T-helper 17 cell (primary cell): ENCODE measurements at places on chromosomes 13 and 19.
A peak's percentile ranks its signal among the peaks of the same experiment; 100 is the strongest.

DNA sequence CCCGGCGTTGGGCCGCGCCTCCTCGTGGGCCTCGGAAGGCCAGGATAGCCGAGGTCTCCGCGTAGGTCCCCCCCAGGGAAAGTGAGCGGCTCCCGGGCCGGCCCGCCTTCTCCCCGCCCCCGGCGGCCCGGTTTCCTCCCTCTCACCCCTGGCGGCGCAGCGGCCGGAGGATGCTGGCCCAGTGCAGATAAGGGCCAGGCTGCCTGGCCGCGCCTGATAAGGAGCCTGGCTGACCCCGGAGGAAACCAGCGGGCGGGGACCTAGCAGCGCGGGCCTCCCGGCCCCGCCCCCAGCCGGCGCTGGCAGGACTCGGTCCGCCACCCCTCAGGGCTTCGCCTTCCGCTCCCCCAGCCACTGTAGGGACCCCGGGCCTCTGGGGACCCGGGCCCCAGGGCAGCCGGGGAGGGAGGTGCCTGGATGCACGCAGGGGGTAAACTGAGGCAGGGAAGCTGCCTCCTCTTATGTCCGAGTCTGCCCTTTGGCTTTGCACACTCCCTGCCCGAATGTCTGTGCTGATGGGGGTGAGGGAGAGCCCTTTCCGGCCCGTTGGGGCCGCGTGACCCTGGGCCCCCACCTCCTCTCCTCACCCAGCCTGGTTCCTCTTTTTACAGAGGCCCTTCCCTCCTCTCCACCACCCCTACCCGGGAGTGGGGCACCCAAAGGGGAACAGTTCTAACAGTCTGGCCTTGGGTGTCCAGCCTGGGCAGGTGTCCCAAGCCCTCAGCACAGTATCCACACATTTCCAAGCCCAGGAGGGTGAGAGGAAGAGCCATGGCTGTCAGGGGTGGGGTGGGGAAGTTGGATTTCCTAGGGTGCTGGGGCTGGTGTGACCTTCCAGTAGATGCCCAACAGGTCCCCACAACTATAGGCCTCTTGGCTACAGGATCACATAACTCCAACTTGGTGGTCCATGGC, at the start of gene LYL1:
Gene LYL1, minus strand, starts transcription at position 193 of the 915 bp plus-strand sequence. CDS start 1,687 bp downstream, outside the sequence.
- peak within 1 kb of the TSS; percentile 78 for H3K27ac ChIP-seq
- H3K4me3 ChIP-seq = peak within 1 kb of the TSS; percentile 86
- peak; percentile 36 for DNase-seq

DNA sequence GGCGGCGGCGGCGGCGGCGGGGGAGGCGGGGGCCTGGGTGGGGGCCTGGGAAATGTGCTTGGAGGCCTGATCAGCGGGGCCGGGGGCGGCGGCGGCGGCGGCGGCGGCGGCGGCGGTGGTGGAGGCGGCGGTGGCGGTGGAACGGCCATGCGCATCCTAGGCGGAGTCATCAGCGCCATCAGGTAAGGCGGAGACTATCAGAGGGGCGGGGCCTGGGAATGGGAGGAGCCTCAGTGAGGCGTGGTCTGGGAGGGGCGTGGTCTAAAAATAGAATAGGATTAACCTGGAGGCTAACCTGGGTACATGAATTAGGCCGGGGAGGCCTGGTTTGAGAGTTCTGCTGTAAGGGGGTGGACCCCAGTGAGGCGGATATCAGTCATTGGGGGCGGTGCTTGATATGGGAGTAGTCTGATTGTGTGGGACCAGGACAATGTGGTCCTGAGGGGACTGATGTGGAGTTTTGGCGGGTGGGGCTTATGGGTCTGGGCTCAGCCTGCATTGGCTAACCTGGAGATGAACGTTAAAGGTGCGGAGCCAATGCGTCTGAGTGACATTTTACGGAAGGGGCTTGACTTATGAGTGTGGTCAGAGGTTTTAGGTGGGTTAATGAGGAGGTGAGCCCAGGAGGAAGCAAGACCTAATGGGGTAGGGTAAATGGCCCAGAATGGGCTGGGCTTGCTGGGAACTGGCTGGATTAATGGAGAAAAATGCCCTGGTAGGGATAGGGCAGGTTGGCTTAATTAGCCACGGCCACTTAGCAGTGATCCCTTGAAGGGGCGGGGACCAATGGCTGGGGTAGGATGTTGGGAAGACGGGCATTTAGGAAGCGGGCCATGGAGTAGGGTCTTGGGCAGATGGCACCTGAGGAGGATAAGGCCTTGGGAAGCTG, 1.4 kb downstream of the CAPNS1 start:
- H3K4me1 ChIP-seq = peaks cover 22% of the 10 kb centered on the region
- H3K4me3 ChIP-seq = peak overlapping the region; percentile 95
- peak; percentile 88 for DNase-seq
- H3K27ac ChIP-seq = peak overlapping the region; percentile 95

DNA sequence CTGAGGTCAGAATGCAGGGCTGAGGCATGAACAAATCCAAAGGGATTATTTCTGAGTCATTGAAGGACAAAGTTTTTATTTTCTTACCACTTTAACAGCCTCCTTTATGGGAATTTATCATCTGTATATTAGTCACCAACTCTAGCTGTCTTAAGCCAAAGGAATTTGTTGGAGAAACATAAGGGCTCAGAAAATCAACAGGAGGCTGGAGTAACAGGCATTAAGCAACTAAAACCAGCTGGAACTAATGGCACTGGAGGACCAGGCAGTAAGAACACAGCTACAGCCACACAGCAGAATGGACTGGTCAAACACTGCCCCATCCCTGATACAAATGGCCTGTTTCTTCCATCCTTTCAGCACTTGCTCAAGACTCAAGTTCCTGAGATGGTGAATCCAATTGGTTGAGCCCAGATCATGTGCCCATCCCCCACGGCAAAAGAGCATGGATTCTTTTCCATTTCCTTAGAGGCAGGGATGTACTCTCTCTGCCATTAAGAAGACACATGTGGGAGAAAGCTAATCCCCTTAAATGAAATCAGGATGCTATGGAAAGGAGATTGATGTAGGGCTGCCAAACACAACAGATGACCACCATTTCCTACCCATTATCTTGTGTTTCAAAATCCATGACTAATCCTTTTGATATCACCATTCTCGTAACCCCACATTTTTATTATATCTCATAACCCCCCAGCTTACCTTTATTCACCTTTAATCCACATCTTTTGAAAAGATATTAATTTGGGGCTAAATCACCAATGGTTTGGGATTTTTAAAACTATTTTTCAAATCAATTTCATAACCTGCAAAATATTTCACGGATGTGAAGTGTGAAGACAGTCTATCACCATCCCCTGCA, 157.0 kb upstream of the FNDC3A start:
- DNase-seq = no peak
- no peak overlapping the region for H3K4me3 ChIP-seq
- peaks cover under 1% of the 10 kb centered on the region for H3K27me3 ChIP-seq
- H3K4me1 ChIP-seq = peaks cover 16% of the 10 kb centered on the region
- H3K36me3 ChIP-seq = no peaks in the 10 kb centered on the region

DNA sequence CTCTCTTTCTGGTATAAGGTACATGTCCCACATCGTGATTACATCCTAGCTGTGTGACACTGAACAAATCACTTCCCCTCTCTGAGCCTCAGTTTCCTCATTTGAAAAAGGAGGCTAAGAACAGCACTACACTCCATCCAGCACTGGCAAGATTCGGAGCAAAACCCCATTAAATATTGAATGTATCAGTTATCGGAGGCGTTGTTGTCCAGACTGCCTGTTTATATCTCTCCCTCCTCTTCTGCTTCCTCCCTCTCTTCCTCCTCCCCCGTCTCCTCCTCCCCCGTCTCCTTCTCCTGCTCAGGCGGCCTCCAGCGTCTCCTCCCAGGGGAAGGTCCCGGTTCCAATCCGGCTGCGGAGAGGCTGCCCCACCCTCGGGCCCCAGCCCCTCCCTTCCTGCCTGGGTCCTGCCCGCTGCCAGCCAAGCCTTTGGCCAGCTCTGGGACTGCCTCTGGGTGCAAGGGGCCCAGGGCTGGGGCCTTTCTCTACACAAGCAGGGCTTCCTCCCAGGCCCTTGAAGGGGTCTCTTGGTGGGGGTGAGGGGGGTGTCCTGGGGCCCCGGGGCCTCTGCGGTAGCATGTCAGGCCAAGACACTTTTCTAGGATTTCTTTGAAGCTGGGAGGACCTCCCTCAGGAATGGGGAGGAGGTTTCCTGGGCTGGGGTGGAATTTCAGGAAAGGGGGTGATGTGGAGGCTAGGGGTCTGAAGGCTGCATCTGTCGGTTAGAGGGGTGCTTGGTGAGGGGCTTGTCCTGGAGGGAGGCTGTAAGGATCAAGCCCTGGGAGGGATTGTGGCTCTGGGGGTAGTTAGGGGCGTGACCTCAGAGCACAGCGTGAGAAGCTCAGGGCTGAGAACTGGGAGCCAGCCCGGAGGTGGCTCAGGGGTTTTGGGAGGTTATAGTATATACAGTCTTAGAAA, 1.9 kb downstream of the RRAS start:
- H3K27me3 ChIP-seq = no peaks in the 10 kb centered on the region
- H3K4me1 ChIP-seq = peaks cover 40% of the 10 kb centered on the region
- peak overlapping the region; percentile 98 for H3K27ac ChIP-seq

GRCh38 chr19:46821512-46822409, 28.9 kb downstream of the AP2S1 start:
- H3K27ac ChIP-seq = peak overlapping the region; percentile 79
- H3K4me1 ChIP-seq = peaks cover 18% of the 10 kb centered on the region
- H3K27me3 ChIP-seq = no peaks in the 10 kb centered on the region
- peak; percentile 41 for DNase-seq
- no peaks in the 10 kb centered on the region for H3K36me3 ChIP-seq

DNA sequence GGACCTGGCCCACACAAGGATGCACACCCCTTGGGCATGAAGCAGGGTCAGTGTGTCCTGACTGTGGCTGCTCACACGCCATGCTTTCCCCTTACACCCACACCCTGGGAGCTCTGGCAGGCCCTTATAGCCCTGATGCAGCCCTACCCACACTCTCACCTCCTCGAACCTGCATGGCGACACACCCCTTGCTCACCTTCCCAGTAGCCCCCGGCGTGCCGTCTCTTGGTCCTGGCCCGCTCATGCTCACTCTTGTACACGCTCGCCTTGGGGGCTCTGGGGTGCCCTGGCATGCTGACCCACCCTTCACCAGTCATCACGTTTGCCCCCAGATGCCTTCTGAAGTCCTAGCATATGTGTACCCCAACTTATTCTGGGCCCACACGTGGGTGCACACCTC, 56.1 kb downstream of the MAP4K1 start:
- no peaks in the 10 kb centered on the region for H3K27me3 ChIP-seq
- H3K27ac ChIP-seq = no peak overlapping the region
- DNase-seq = no peak
- no peaks in the 10 kb centered on the region for H3K36me3 ChIP-seq
- peak overlapping the region; percentile 66 for H3K4me3 ChIP-seq

DNA sequence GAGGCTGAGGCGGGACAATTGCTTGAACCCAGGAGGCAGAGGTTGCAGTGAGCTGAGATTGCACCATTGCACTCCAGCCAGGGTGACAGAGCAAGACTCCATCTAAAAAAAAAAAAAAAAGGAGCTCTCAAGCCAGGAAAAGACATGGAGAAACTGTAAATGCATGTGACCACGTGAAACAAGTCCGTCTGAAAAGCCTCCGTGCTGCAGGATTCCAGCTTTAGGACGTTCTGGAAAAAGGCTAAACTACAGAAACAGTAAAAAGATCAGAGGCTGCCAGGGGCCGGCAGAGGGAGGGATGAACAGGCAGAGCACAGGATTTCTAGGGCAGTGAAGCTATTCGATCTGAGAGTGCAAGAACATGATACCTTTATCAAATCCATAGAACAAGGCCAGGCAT, 40.7 kb upstream of the NDUFS7 start:
- H3K4me1 ChIP-seq = peaks cover 3% of the 10 kb centered on the region
- DNase-seq = no peak
- H3K36me3 ChIP-seq = no peaks in the 10 kb centered on the region
- no peak overlapping the region for H3K4me3 ChIP-seq
- H3K27ac ChIP-seq = no peak overlapping the region

- H3K4me3 ChIP-seq = no peak overlapping the region
- H3K27ac ChIP-seq = no peak overlapping the region
- DNase-seq = no peak
- no peaks in the 10 kb centered on the region for H3K36me3 ChIP-seq
- no peaks in the 10 kb centered on the region for H3K27me3 ChIP-seq
These were observed 9.6 kb upstream of the SACS start for GRCh38 chr13:23443110-23443509.

- H3K36me3 ChIP-seq = no peaks in the 10 kb centered on the region
- no peak overlapping the region for H3K27ac ChIP-seq
- no peaks in the 10 kb centered on the region for H3K27me3 ChIP-seq
- H3K4me3 ChIP-seq = no peak overlapping the region
- H3K4me1 ChIP-seq = peaks cover 3% of the 10 kb centered on the region
These were observed 57.9 kb downstream of the MBD3L2B start for GRCh38 chr19:6963244-6963852.

DNA sequence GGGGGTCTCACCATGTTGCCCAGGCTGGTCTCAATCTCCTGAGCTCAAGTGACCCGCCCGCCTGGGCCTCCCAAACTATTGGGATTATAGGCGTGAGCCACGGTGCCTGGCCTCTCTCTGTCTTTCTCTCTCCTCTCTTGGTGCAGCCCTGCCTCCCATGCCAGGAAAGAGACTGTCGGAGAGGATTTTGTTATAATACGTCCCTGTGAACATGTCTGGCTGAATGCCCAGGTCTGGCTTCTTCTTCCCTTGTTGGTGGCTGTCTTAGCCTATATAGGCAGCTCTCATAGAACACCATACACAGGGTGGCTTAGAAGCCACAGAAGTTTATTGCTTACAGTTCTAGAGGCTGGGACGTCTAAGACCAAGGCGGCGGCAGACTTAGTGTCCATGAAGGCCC, 46.4 kb downstream of the PEX11G start:
- DNase-seq = no peak
- H3K27me3 ChIP-seq = no peaks in the 10 kb centered on the region
- H3K4me1 ChIP-seq = no peaks in the 10 kb centered on the region
- peaks cover 2% of the 10 kb centered on the region for H3K36me3 ChIP-seq
- H3K4me3 ChIP-seq = no peak overlapping the region
- H3K27ac ChIP-seq = no peak overlapping the region

DNA sequence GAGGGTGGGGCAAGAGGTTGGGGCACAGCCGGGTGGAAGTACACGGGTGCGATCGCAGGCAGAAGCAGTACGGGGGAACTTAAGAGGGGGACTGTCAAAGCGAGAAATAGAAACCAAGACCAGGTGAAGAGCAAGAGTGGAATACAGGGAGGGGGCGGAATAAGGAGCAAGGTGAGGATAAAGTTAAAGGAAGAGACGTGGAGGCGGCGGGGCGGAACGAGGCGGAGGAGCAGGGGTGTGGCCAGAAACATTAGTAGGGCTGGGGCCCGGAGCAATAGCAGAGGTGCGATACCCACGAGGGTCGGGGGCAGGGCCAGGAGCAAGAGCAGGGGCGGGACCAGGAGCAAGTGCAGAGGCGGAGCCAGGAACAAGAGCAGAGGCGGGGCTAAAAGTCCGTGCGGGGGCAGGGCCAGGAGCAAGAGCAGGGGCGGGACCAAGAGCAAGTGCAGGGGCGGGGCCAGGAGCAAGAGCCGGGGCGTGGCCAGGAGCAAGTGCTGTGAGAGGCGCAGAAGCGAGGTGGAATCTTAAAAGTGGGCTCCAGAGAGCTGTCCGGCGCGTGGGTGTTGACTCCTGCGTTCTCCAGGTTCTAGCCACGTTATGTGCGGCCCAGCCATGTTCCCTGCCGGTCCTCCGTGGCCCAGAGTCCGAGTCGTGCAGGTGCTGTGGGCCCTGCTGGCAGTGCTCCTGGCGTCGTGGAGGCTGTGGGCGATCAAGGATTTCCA, 1.2 kb downstream of the CATSPERG start:
- DNase-seq = peak; percentile 91
- peaks cover 23% of the 10 kb centered on the region for H3K4me1 ChIP-seq
- H3K27ac ChIP-seq = peak overlapping the region; percentile 95
- peak overlapping the region; percentile 99 for H3K4me3 ChIP-seq
- no peaks in the 10 kb centered on the region for H3K27me3 ChIP-seq
